ENCODE measurements at places on chromosomes 16 and 17. TPM values are rescaled to one million over a fixed set of nuclear protein-coding genes. Genes with fewer than 3 reads are reported as not detected.

The MT1F gene
- total RNA-seq: 0.18 TPM

The FSCN2 gene
- 1.8 TPM for total RNA-seq

The WSB1 gene
- total RNA-seq: 99.0 TPM

The MFSD11 gene
- total RNA-seq: 40.5 TPM

The DOC2B gene
- total RNA-seq: not detected

The VPS25 gene
- 57.2 TPM for total RNA-seq

DNA sequence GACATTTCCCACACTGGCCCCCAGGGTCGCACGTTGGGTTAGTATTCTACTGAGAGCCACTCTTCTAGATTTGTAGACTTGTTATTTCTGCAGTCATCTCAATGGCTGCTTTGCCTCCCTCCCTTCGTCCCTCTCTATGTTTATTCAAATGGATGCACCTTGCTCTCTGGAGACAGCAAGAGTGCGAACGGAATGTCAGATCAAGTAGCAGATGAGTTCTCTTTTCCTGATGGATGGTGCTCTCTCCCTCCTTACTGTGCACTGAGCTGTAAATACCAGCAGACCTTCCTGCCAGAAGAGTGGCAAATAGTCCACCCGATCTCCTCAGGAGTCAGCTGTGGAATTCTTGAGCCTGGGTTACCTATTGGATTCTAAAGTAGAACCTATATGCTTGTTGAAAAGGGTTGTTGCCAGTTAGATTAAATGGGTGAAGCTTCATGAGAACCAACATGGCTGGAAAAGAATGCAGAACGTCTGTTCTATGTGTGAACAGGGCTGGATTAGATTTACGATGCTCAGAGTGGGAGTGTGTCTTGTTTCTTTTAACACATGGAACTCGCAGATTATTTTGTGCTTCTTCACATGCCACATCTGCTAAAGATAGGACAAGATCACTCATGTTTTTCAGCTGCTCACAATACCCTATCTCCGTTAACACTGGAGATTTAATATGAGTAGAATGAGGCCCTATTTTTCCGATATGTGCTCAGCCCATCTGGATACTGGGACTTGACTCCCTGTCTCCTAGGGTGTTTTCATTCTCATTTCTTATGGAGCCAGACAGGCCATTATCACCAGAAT is 6.1 kb downstream of the GNAO1 start:
- DNase-seq: no peak

DNA sequence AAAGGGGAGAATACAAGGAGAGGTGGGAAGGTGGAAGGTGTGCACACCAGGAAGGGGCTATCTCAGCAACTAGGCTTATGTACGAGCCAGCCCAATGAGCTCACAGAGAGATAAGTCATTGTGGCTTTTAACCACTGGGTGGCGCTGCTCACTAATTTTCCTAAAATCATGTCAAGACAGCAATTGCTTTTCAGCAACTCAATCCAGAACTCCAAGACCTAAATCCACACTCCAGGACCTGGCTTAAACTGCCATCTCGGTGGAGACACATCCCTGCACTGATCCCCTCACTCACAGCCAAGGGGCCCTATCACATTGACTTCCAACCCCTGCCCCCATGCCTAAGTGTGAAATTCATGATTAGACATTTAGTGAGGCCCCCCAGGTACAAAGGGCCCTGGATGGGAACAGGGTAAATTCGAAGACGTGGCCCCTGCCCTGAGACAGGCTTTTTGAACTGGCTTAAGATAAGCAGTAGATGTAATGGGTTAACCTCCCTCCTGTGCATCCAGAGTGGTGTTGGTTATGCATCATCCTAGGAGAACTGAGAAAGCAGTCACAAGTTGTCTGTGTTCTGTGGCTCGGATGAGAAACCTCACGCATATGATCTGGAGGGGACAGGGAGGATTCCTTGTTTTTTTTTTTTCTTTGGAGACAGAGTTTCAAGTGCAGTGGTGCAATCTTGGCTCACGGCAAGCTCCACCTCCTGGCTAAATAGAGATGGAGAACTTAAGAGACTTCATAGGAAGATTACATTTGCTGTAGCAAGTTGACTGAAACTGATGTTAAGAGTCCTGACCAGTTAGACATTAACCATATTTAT is 11.5 kb downstream of the CCL16 start:
- DNase-seq: peak; percentile 77

DNA sequence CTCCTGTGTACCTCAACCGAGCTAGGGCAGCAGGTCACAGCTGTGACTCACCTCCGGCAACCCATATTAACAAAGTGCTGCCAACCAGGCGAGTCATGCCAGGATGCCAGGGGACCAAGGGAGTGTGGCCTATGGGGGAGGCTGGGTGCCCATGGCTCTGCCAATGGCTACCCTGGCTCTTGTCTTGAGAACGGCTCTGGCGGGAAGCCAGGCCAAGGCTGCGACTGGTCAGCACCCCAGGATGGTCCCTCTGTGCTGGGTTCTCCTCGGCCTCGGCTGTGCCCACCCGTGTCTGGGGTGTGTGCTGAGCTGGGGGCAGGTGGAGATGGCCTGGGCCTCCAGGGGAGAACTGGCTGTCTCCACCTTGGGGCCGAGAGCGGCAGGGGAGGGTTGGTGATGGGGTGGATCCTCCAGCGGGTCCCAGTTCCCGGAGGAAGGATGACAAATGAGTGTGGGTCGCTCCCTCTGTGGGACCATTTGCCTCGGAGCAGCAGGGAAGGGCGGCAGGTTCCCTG is 75.8 kb downstream of the MRC2 start:
- DNase-seq: no peak

DNA sequence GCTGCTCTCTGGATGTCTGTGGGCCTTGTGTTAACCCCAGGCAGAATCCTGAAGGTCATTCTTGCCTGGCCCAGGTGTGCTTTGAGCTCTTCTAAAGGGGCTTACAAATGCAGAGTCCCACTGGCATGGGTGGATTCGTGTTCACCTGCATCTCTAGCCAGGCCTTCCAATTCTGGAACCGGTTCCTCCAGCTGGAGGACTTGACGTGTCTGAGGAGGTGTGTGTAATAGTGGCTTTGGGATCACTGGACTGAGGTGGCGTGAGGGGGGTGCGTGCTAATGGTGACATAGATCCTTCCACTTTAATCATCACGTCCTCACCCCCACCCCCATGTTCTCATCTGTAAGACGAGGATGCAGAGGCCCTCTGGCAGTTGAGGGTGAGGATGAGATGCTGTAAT is 4.8 kb downstream of the GSE1 start:
- DNase-seq: no peak

DNA sequence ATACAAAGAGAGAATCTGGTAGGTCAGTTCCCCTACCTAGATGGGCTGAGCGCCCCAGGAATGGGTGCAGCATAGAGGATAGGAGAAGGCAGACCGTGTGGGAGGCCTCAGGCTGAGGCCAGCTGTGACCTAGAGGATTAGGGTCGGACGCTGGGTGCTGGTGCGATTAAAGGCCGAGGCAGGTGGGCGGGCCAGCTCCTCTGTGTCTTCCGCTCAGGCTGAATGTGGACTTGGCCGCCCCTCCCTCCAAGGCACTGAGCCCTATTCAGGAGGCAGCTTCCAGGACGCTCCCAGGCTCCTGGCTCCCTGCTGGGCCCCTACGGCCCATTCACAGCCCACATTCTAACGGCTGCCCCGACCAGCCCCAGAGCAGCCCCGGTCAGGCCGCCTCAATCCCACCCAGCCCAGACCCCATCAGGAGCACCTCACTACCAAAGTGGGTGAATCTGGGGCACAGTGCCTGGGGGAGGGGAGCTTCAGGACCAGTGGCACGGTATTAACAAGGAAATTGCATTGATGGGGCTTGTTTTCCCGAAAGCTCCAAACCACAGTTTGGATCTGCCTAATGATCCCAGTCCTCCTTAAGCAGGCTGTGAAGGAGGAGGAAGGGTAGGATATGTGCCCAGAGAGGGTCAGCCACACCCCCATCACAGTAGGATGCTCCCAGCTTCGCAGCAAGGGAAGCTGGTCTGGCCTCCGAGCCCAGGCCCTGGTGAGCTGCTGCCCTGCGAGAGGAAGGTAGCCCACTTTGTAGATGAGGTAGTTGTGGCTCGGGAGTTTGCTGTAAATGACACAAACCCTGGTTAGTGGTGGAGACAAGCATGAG is 14.5 kb downstream of the RHBDL3 start:
- no peak for DNase-seq

GRCh38 chr17:50681263-50682200 is 26.2 kb downstream of the ANKRD40 start:
- peak; percentile 79 for DNase-seq

GRCh38 chr16:83113811-83114210 is 487.0 kb downstream of the CDH13 start:
- no peak for DNase-seq

GRCh38 chr16:87822108-87822970 is 47.0 kb downstream of the SLC7A5 start:
- DNase-seq: no peak

DNA sequence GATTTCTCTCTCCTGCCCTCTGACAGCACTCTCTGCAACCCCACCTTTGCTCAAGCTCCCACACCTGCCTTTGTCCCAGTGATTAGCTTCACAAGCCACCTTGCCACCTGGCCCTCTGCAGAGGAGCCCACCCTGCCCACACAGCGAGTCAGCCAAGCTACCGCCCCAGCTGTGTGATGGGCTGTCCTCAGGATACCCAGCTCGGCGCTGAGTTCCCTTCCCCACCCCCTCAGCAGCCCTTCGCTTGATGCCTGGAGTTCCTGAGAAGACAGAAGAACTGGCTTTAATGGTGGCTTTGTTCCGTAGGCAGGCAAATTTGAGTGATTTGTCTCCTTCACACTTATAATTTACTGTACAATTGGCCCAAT is 266.4 kb downstream of the CBLN1 start:
- no peak for DNase-seq

DNA sequence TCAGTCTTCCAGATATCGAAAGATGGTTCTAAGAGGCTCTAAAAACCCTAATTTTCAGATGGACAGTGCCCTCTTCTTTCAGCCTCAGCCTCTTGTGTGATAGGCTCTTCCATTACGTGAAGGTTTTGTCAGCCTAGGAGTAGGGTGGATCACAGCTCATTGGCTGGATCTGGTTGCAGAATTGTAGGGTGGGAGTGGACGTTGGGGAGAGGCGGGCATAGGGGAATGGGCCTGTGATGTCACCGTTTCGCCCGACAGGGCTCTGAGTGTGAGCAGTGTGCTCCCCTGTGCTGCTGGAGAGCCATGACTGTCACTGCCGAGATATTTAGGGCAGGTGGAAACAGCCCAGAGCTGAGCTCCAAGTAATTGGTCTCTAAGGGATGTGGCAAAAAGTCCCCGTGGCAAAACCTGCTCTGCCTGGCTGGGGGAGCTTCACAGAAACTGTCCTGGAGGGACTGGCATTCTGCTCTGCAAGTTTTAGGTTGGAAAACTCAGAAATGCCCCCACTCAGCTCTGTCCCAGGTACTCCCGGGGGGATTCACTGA is 6.2 kb upstream of the WFIKKN1 start:
- no peak for DNase-seq

GRCh38 chr17:32912218-32912897 is 15.6 kb upstream of the TMEM98 start:
- peak; percentile 64 for DNase-seq

DNA sequence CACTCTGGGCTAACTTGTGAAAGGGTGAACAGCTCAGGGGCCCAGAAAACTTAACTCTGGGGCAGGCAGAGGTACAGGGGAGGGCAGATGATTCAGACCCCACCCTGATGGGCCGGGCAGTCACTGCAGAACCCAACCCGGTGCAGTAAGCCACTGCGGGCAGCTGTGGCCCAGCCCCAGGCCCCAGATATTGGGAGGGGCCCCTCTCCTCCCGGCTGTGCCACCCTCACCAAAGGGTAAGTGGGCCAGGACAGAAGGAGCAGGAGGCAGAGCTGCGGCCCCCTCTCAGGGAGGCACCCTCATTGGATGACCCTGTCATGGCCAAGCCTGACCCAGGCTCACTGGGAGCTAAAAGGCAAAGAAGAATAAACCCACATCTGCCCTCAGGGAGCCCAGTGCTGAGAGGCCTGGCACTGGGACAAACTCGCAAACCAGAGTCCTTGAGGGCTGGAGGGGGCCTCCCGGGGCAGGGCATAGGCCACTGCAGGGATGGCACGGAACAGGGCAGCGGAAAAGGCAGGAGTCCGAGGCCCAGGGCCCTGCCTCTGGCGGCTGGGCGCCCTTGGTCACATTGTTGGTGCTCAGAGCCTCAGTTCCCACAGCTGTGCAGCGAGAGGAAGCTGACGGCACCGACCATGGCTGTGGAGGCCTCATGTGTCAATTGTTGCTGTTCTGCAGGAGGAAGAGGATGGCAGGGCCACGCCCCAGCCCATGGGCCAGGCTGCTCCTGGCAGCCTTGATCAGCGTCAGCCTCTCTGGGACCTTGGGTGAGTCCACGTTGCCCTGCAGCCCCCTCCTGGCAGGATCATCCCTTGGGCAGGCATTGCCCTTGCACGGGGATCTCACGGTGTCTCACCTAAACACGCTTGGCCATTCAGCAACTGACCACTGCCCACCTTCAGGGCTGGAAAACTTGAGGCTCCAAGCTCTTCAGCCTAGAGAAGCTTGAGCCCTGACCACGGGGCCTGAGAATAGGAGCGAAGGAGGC is 3.1 kb downstream of the ITGB4 start:
- DNase-seq: no peak

- DNase-seq: peak; percentile 3
Measured at GRCh38 chr16:48911700-48912099, 301.7 kb upstream of the N4BP1 start.

GRCh38 chr17:71899317-71899716 is 221.5 kb upstream of the SOX9 start:
- DNase-seq: no peak

Measured in fibroblast of the aortic adventitia (primary cell).